ENCODE measurements at places on chromosomes 16 and 17. TPM values are rescaled to one million over a fixed set of nuclear protein-coding genes. Genes with fewer than 3 reads are reported as not detected.

GRCh38 chr16:22813223-22813947, 577 bp upstream of the HS3ST2 start:
- DNase-seq, result no peak

DNA sequence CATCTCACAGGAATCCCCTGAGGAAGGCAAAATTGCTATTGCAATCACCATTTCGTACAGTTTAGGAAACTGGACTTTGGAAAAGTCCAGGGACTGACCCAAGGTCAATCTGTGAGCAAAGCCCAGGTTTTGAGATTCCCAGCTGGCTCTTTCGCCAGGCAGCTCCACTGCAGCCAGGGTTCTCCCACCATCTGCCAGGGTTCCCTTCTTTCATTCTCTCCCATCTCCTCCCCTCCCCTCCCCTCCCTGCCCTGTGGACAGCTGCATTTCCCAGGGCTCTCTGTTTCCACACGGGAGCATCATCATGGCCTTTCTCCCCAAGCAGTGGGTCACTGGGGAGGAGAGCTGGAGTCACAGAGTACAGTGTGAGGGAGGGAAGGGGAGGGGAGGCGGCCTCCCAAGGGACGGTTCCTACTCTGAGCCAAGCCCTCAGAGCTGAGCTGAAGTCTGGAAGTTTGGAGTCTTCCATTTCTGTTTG, 11.9 kb upstream of the GSDMA start:
- no peak for DNase-seq

- DNase-seq, result no peak
These were observed 161.5 kb downstream of the CDH13 start for GRCh38 chr16:82788225-82788624.

- peak; percentile 72 for DNase-seq
These were observed 28.2 kb upstream of the TMEM220 start for GRCh38 chr17:10758062-10758461.

DNA sequence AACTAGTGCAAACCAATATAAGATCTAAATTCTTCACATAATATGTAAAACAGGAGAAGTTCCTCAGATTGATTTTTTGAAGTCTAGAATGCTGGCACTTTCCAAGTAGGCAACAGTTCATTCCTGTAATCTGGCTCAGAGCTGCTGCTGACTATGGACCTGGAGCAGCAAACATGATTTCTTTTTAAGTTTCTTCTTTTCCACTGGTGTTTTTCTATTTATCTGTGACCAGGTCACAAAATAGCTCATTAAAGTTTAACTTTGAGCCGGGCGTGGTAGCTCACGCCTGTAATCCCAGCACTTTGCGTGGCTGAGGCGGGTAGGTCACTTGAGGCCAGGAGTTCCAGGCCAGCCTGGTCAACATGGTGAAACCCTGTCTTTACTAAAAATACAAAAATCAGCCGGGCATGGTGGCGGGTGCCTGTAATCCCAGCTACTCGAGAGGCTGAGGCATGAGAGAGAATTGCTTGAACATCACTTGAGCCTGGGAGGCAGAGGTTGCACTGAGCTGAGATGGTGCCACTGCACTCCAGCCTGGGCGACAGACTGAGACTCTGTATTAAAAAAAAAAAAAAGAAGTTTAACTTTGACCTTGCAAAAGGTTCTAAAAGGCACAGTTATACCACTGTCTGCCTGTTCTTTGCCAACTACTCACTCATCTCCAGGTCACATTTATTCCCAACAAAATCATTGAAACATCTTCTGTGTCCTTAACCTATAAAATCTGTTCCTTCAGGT, 29.4 kb upstream of the SLC13A2 start:
- DNase-seq, result no peak

- DNase-seq, result no peak
These were observed 18.1 kb downstream of the PIPOX start for GRCh38 chr17:29061036-29061435.

- DNase-seq, result no peak
These were observed 46.6 kb downstream of the PHKB start for GRCh38 chr16:47507701-47508100.

GRCh38 chr16:54812229-54812628, 118.4 kb upstream of the IRX5 start:
- no peak for DNase-seq

GRCh38 chr17:76123749-76124581, 17.1 kb downstream of the FOXJ1 start:
- peak; percentile 83 for DNase-seq

DNA sequence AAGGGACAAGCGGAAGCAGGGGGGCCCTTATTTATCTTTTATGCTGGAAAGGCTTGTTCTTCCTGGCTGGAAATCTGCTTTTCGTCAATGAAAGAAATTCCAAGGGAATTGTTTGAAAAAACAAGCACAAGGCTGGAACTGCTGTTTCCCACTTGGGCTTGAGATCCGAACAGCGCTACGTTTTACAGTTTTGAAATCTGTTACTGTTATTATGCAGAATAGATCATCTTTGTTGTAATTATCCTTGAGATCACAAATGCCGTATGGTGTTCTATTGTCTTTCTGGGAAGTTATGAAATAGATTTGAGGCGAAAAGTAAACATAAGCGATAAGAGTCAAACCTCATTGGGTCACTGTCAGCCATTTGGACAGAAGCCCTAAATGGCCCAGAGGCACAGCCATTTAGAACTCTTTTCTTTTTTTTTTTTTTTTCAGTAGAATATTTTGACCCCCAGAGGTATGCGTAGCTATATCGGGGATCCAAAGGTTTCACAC, 223.3 kb downstream of the IRX3 start:
- no peak for DNase-seq

DNA sequence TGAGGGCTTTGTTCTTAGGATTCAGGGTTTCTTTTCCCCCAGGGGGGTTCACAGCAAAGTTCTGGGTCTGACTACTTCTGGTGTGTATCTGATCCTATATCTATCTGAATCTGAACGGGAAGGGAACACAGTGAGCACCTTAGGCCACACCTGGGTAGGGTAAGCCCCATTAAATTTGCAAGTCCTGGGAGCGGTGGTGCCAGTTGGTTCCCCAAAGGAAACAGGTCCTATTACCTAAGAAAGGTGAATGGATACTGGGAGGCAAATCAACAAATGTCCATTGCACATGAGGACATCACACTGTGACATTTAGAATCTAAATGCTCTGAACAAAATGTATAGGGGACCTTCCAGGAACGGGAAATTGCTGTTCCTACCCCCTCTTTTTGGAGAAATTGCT, 54.6 kb downstream of the BMERB1 start:
- DNase-seq, result no peak

DNA sequence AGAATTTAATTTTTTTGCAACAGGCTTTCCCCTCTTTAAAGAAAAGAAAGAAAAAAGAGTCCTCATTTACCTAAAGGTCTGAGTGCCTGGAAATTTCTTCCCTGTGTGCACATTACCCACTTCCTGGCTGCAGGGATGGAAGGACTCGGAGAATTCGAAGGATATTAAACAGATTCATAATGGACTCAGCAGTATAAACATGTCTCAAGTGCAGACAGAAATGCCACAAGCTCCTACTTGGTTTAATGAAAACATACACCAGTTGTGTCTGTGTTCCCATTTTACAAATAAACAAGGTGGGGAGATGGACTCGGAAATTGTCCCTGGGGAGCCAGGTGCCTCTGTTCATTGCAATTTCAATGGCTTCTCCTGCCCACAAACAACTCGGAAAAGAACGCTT, 47.2 kb downstream of the MEOX1 start:
- DNase-seq, result no peak

GRCh38 chr16:11681556-11681955, 13.3 kb downstream of the SNN start:
- DNase-seq, result no peak

- no peak for DNase-seq
These were observed 10.9 kb downstream of the DNAAF8 start for GRCh38 chr16:4745274-4745569.

GRCh38 chr16:58409316-58409973, 17.2 kb downstream of the GINS3 start:
- no peak for DNase-seq

- no peak for DNase-seq
These were observed 2.8 kb upstream of the ARHGAP27 start for GRCh38 chr17:45435481-45435880.

DNA sequence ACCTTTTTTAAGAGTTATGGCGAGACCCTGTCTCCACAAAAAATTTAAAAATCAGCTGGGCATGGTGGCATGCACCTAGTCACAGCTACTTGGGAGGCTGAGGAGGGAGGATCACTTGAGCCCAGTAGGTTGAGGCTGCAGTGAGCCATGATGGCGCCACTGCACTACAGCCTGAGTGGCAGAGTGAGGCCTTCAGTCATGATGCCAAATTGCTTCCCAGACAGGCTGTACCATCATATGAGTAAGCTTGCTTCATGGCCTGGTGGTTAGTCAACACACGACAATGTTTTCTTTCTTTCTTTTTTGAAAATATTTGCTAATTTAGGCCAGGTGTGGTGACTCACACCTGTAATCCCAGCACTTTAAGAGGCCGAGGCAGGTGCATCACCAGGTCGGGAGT, 12.5 kb downstream of the NTAN1 start:
- DNase-seq, result no peak

DNA sequence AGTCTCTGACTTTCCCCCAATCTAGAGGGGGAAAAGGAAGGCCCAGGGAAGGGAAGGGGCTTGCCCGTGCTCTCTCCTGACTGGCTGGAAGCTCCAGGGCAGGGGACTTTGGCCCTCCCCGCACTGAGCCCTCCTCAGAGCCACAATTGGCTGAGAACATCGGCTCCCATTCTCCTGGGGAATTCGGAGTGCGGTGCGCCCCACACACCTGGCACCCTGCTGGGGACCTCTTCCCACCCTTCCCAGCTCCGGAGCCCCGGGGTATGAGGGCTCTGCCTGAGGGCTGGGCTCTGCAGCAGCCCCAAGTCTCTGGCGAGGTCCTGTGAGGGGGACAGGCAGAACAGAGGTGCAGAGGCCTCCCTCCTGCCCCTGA, 36.0 kb downstream of the PIMREG start:
- no peak for DNase-seq

GRCh38 chr17:74525781-74526288, 5.4 kb downstream of the CD300LB start:
- peak; percentile 37 for DNase-seq

GRCh38 chr17:1627982-1628855, at the start of gene SLC43A2:
Gene SLC43A2 (minus strand): TSS chr17:1628834. CDS start chr17:1627874, 960 bp downstream.
- no peak for DNase-seq

DNA sequence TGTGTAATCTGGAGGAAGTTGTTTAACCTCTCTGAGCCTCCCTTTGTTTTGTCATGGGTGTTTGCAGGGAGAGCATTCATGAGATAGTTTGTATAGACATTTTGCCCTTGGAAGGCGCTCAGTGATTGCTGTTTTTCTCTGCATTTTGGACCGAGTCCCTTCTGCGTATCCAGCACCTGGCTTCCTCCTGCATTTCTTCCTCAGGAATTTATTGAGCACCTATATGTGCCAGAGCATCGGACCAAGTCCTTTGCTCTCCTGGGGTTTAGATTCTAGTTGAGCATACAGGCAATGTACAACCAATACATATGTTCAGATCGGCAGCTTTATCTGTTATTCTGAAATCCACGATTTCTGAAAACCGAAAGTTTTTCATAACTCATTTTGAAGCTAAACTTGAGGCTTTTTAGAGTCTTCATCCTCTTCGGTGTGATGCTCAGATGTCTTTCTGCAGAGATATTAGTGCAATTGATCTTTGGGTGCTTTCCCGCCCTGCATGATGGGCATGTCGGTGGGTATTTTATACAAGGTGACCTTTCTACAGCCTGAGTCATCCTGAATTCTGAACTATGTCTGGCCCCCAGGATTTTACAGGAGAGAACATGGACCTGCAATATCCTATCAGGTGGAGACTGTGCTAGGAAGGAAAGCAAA, 4.1 kb downstream of the IL4R start:
- DNase-seq, result no peak

- no peak for DNase-seq
These were observed 349.9 kb downstream of the CPPED1 start for GRCh38 chr16:12453832-12454231.

DNA sequence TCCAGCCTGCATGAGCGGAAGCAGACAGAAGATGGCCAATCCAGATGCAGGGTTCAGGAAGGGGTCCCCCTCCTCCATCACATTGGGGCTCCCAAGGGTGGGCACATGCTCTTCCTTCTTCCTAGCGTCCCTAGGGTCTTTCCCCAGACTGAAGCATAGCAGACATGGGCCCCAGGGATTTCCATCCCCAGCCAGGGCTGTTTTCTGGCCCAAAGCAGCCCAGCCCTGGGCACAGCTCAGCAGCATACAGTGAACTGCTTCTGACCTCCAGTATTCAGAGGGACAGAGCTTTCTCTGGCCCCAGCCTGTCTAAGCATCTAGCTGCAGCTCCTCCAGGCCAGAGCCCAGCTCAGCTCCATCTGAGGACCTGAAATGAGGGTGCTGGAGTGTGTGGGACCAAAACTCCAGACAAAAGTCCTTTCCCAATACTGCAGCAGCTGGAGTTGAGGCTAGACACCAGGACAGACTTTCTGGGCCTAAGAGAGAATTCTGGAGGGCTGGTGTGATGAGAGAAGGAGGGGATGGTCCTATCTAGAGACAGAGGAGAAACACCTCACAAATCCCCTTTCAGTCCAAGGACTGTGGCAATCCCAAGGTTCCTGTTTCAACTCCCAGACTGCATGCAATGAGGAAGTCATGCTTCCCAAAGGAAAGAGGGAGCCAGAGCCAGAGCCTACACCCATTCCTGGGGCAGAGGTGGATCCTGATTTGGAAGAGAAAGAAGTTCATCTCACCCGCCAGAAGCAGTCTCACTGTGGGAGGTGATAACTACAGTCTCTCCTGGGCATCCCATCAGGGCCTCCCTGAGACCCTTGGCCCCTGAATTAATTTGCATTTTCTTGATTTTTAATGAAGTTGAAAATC, 4.5 kb upstream of the FOXN1 start:
- no peak for DNase-seq

DNA sequence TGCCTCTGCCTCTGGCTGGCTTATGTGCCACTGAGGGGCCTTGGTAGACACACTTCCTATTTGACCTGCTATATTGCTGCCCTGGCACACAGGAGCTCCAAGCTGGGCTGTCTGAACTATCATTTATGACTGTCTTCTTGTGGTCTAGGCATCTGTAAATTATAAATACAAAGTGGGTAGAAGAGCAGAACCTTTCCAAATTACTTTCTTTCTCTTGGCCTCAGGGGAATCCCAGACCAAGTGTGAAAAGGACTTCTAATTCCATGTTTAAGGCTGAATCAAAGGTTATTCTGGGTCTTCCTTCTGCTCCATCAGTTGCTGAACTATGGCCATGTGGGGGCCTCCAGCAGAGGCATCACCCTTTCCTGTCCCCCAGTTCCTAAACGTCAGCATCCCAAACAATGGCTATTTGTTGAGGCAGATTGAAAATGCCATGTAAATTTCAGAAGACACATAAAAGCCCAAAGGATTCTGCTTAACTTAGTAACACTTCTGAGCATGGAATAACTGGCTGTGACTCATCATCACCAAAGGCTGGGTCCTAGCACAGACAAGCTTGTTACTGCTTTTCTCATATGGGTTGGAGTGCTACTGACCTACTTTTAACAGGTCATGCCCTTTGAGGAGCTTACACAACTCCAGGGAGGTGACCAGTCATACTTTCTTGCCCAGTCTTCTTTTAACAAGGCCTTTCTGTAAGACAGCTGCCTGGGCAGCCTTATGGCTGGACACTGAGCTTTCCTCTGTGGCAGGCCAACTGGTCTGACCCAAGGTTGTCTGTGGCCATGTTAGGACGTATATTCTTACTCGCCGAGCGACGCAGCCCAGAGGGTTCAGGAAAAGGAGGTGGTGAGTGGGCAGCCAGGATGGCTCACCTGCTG, 154.8 kb downstream of the VPS53 start:
- no peak for DNase-seq

DRC7 gene
- total RNA-seq, result not detected

EVPLL gene
- total RNA-seq, result 16.7 TPM

CDH13 gene
- 123 TPM for total RNA-seq

SLC46A1 gene
- 13.8 TPM for total RNA-seq

UBALD1 gene
- total RNA-seq, result 16.9 TPM

RNU2-1 gene
- total RNA-seq, result not detected

SECTM1 gene
- 37.1 TPM for total RNA-seq

PPP1R27 gene
- total RNA-seq, result not detected

PCGF2 gene
- total RNA-seq, result 25.8 TPM

HS3ST4 gene
- 1.5 TPM for total RNA-seq

All from vagina (tissue), 2 donors.